Hematopoietic multipotent progenitor cell treated with erythropoietin and hydrocortisone succinate and interleukin-3 and kit ligand, for 17 days (in vitro differentiated cells): ENCODE measurements at places on chromosomes 1 and 21.

- DNase-seq: peak; percentile 41
Observed at GRCh38 chr1:172448995-172449584, 5.2 kb upstream of the PIGC start.

DNA sequence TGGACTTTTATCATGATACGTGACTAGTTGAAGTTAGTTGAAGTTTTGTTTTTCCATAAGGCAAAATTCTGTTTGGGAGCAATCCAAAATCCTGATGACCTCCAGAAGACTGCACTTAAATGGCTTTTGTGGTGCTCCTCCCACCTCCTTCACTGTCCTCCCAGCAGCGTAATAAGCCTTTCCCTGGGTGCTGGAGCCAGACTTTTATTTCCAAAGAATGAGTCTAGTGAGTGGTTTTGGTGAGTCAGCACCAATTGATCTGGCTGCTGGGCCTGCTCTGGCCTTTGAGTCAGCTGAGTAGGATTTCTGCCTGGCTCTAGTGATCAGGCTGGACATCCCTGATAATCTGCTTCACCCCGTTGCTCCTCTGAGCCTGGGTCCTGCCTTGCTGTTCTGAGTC is 21.7 kb upstream of the KCND3 start:
- DNase-seq: no peak

DNA sequence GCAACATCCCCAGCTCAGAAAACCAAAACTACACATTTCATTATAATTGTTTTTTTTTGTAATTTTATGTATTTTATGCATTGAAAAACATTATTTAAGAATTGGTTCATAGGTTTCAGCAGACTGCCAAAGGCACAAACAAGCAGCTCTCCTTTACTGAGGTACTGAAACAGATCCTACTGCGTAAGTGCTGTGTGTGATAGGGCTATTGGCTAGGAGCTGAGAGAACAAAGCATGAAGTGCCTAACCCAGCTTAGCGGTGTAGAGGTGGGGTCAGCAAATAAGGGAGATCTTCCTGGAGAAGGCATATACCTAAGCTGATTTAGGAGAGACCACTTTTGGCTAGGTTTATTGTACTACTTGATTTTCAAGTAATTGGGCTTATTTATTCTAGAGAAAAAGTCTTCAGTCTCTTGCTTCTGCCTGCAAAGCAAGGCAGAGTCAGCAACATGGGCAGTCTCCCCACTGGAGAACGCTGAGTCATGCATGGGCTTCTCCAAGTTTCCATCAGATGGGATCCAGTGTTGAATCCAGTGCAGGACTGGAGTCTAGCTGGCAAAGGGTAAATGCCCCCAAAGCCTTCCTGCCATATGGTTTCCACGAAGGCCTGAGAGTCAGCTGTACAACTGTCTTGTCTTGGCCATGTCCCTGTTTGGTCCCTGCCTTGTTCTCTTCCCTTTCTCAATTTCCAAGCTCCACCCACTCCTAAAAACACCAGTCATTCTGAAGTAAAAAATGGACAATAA is 18.0 kb upstream of the YTHDF2 start:
- peak; percentile 18 for DNase-seq

- no peak for DNase-seq
Observed at GRCh38 chr1:92833840-92834239, 2.0 kb downstream of the RPL5 start.

- no peak for DNase-seq
Observed at GRCh38 chr1:91374086-91374485, 30.6 kb downstream of the HFM1 start.

DNA sequence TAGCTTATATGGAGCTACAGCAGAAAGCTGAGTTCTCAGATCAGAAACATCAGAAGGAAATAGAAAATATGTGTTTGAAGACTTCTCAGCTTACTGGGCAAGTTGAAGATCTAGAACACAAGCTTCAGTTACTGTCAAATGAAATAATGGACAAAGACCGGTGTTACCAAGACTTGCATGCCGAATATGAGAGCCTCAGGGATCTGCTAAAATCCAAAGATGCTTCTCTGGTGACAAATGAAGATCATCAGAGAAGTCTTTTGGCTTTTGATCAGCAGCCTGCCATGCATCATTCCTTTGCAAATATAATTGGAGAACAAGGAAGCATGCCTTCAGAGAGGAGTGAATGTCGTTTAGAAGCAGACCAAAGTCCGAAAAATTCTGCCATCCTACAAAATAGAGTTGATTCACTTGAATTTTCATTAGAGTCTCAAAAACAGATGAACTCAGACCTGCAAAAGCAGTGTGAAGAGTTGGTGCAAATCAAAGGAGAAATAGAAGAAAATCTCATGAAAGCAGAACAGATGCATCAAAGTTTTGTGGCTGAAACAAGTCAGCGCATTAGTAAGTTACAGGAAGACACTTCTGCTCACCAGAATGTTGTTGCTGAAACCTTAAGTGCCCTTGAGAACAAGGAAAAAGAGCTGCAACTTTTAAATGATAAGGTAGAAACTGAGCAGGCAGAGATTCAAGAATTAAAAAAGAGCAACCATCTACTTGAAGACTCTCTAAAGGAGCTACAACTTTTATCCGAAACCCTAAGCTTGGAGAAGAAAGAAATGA is 37.6 kb downstream of the CENPF start:
- DNase-seq: no peak

DNA sequence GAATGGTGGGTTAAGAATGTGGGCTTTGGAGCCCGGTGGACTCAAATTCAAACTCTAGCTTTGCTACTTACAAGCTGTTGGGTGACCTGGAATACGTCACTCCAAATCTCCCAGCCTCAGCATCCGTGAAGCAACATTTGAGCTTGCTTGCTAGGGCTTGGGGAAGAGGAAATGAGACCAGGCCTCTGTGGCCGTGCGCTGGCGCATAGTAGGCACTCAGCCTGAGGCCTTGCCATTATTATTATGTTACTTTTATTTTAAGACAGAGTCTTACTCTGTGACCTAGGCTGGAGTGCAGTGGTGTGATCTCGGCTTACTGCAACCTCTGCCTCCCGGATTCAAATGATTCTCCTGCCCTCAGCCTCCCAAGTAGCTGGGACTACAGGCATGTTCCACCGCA is 12.3 kb upstream of the MFAP2 start:
- DNase-seq: no peak

GRCh38 chr1:203366476-203366875 is 15.6 kb upstream of the FMOD start:
- no peak for DNase-seq

- DNase-seq: no peak
Observed at GRCh38 chr1:117826540-117827078, 102.8 kb downstream of the GDAP2 start.

GRCh38 chr1:234154320-234155251 is 218.7 kb upstream of the COA6 start:
- peak; percentile 44 for DNase-seq
